Dermis blood vessel endothelial cell (primary cell): ENCODE measurements at places on chromosomes 5 and 9.
A peak's percentile ranks its signal among the peaks of the same experiment; 100 is the strongest.

GRCh38 chr9:21709464-21710058 lies 92.9 kb upstream of the MTAP start:
- DNase-seq = peak; percentile 81

- peak; percentile 19 for DNase-seq
Observed at GRCh38 chr5:138054847-138055558, 22.1 kb upstream of the FAM13B start.

DNA sequence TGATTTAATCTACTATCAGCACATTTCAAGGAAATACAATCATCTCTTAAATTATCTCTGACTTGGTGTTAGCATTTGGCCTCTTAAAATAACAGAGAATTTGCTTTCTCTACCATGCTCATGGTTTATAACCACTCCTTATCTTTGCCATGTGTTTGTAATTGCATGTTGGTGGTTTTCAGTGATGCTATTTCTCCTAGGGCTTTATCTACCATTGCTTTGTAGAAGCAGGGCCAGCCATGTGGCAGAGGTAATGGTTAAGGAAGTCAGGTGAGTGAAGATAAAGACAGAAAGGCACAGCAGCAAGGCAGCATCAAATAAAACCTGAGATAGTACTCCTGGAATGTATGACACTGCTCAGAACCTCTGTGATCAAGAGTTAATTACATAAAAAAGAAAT lies 206.2 kb downstream of the FER start:
- DNase-seq = no peak

DNA sequence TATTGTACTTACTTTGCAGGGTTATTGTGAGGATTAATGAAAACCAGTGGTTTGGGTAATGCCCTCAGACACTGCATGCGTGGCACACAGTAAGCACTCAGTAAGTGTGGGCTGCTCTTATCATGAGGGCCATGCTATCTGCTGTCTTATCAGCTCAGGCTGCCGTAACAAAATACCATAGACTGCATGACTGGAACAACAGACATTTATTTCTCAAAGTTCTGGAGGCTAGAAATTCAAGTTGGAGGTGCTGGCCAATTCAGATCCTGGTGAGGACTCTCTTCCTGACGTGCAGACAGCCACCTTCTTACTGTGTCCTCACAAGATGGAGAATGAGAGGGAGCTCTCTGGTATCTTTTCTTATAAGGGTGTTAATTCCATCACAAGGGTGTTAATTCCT lies 23.9 kb upstream of the SH3PXD2B start:
- DNase-seq = no peak

DNA sequence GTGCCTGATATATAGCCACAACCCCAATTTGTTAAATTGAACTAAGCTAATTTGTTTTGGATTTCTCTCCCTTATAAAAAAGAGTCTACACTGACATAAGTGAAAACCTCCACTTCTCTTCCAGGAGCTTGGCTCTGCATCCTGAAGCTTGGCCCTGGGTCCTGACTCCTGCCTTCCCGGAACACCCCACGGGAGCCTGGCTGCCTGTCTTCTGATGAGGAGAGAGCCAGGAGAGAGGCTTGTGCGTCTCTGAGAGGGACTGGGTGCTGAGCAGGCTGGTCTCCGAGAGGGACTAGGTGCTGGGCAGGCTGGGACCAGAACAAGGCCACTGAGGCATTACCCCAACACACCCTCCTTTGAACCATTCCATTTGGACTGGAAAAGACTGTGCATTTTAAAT lies 6.5 kb upstream of the PTGES start:
- DNase-seq = no peak

DNA sequence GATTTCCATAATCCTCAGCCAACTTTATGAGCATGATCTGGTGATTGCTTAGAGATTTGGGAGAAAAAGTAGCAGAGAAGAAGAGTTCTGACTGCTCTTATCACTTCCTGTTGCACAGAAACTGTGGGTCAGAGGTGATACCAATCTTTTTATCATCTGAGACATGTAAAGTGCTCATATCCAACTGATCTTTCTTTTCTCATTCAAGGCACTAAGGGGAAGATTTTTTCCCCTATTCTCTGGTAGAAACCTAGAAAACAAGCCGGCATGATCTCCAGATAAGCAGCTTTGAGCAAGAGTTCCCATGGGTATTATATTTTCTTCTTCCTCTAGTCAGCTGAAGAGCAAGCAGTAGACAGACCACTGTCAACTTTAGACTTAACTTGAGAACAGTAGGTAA lies 29.0 kb upstream of the GPR150 start:
- peak; percentile 2 for DNase-seq

DNA sequence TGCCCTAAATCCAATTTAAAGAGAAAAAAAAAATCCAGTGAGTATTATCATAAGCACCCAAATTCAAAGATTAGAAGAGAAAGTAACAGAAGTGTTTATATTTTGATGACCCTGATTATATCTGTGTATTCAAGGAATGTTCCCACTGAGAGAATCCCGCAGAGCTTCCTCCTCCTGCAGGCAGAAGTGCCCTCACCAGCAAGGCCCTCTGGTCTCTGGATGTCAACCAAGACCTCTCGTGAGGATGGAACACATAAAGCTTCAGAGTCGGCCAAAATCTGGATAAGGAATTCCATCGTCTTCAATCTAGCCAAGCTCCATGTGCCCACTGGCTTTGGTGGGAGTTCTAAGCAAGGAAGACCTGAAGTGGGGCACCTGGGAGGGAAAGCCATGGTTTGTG lies 18.1 kb downstream of the PTCH1 start:
- no peak for DNase-seq

GRCh38 chr5:173291722-173292658 lies 36.2 kb downstream of the STC2 start:
- peak; percentile 43 for DNase-seq

DNA sequence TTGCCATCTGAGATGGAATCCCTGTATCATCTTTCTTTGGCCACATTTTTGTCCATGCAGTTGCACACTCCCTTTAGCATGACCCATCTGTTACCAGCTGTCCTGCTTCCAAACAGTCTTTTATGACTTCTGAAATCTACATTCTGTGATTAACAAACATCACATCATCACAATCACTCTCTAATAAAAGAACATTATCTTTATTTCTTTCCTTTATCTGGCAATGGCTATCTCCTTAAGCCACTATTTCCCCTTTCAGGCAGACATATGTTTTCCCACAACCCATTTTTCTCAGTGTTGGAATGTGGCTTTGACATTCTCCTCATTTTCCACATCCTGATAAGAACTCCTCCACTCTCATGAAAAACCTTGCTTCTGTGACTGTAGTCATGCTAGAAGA lies 141.0 kb downstream of the ST8SIA4 start:
- no peak for DNase-seq

DNA sequence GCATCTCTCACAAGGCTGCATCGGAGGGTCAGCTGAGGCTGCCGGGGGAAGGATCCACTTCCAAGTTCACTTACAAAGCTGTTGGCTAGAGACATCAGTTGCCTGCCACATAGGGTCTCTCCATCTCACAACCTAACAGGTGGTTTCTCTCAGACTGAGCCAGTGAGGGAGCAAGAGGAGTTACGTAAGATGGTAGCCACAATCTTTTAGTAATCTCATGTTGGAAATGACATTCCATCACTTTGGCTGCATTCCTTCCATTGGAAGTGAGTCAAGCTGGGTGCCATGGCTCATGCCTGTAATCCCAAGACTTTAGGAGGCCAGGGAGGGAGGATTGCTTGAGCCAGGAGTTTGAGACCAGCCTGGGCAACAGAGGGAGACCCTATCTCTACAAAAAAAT lies 7.4 kb upstream of the GRK6 start:
- no peak for DNase-seq

DNA sequence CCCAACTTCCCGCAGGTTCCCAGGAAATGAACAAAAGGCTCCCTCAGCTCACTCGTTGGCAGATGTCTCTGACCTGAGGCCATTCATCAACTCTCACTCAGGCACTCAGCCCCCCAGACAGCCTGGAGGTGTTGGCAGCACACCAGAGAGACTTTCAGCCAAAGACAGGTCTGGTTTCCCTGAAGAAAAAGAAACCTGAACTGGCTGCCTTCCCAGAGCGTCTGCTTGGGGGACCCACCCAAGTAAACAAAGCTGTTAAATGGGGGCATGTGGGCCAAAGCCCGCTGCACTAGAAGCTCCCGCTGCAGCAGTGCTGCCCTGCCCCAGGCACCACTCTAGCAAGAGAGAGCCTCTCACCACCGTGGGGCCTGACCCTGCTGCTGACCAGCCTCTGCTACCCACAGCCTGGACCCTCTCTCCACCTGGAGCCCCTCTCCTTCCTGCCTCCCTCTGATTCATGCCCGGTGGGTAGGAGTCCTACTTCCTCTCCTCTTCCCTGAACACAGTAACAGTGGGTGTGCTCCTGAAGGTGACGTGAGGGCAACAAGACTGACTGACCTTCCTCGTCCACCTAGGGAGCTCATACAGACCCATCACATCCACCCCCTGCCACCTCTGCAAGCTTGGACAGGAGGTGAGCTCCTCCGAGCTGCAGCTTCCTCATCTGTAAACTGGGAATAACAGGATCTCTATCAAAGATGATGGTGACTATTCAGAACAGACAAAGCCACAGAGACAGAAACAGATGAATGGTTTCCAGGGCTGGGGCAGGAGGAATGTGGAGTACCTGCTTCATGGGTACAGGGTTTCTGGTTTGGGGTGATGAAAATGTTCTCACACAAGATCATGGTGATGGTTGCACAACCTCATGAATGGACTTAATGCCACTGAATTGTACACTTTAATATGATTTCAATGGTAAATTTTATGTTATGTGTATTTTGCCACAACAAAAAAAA lies 31.0 kb upstream of the GABRP start:
- no peak for DNase-seq

DNA sequence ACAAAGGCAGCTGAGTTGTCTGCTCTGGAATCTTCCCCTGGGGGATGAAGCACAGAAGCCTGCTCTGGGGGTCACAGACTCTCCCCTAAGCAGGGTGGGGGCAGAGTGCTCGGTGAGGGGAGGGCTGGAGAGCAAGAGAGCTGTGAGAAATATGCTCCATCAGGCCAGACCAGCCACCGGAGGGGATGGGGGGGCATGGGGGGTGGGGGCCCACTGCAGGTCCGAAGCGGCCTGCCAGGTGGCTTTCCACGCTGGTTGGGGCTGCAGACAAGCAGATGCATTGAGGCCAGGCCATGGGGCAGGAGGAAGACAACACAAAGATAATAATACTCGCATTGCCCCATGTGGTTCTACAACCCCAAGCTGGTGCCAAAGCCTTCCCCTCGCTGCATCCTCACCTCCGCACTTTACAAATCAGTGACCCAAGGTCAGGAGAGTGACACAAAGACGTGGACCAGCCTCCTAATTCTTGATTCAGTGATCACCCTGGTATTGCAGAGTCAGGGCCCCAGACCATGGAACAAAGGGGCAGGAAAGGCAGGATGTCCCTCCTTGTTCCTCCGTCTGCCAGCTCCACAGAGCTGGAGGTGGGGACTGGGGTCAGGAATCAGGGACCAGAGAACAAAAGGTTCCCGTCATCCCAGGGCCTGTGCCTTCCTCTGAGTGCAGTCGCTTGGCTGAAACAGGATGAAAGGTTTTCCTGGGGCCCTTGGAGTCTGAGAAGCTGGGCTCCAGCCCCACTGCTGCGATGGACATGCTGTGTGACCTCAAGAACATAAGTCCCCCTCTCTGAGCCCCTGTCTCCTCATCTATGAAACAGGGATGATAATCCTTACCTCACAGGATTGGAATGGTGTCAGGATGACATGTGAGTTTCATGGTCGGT lies 37.2 kb upstream of the GABRP start:
- peak; percentile 34 for DNase-seq

- peak; percentile 71 for DNase-seq
Observed at GRCh38 chr9:112361601-112362000, 18.3 kb upstream of the HSDL2 start.

- no peak for DNase-seq
Observed at GRCh38 chr9:4933177-4933576, 51.9 kb upstream of the JAK2 start.

GRCh38 chr5:90747693-90748092 lies 189.1 kb downstream of the ADGRV1 start:
- DNase-seq = no peak

GRCh38 chr5:6264394-6264793 lies 114.0 kb downstream of the MED10 start:
- no peak for DNase-seq

GRCh38 chr5:181190711-181191525 lies 14.1 kb downstream of the TRIM7 start:
- peak; percentile 73 for DNase-seq

- peak; percentile 73 for DNase-seq
Observed at GRCh38 chr5:103582364-103582763, 19.8 kb upstream of the NUDT12 start.
